Naive thymus-derived CD8-positive, alpha-beta T cell (primary cell): ENCODE measurements at places on chromosomes 7 and 10.

DNA sequence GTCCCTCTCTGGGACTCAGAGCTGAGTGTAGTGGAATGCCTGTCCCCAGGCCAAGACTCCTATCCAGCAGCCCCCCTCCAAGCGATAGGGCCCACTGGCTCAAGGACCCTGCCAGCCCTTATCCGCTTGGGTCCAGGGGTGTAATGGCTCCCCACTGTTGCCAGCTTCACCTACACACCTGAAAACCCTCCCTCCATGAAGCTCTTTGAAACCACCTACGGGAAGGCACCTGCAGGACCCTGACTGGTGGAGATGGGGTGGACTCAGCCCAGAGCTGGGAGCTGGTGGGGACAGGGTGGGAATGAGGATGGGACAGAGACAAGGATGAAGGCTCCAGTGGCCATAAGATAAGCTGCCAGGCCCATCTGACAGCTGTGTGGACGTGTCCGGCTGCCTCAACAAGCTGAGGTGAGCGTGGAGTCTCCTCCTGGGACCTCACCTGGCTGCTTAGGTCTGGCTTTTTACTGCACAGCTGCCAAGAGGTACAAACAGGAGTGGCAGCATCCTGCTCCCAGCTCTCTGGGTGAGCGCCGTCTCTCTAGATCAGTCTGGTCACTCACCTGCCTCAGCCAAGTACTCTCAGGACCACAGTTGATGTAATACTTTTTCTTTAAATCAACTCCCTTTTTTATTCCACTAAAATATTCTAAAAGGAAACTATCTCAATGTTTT, 41.9 kb downstream of the DRGX start:
- DNase-seq: no peak

- DNase-seq: no peak
Measured at GRCh38 chr10:19652750-19653149, 163.5 kb upstream of the PLXDC2 start.

DNA sequence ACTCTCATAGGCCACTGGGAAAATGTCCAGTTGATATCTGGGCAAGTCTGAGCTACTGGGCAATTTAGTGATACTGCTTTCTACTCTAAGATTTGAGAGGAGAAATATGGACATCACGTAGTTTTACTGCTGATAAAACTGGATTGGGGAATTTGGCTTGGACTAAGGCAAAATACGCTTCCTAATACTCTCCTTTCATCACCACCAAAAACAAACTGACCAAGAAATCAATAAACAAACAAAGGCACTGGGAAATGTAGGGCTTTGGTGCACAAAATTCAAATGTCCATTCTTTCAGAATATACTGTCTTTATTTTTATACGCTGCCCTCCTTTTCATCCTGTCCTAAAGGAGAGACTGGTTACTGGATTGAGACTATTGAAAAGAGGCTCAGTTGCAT, 145.1 kb upstream of the SP8 start:
- DNase-seq: no peak

GRCh38 chr10:17647326-17647725, 3.4 kb downstream of the STAM start:
- DNase-seq: no peak

DNA sequence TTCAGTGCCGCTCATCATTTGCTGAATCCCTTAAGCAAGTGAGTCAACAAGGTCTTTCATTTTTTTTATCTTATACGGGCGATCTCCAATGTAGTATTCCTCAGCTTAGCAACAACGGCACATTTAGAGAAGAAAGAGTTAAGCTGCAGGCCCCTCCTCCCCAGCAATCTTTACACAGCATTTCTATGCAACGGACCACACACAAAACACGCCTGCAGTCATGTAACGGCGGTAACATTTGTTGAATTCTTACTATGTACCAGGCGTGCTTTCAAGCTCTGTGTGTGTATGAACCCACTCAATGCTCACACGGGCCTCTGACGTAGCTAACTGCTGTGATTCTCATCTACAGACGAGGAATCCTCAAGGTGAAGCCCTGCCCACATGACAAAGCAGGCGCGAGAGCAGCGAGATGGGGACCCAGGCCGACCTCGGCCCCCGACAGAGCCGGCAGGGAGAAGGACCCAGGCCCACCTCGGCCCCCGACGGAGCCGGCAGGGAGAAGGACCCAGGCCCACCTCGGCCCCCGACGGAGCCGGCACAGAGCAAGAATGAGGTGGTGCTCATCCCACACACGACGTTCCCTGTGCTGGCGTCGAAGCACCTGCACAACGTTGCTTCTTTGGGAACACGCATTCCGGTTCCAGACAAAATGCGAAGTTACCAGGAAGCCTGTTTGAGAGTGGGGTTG, 240.7 kb downstream of the ZMYND11 start:
- DNase-seq: no peak

GRCh38 chr7:106071356-106071998, 40.6 kb downstream of the SYPL1 start:
- DNase-seq: peak; percentile 19
